ENCODE measurements at places on chromosomes 7 and 10. TPM values are rescaled to one million over a fixed set of nuclear protein-coding genes. Genes with fewer than 3 reads are reported as not detected.

The MICALL2 gene
- 67.6 TPM for total RNA-seq

The ANKRD2 gene
- total RNA-seq: not detected

The INSYN2A gene
- not detected for total RNA-seq

DNA sequence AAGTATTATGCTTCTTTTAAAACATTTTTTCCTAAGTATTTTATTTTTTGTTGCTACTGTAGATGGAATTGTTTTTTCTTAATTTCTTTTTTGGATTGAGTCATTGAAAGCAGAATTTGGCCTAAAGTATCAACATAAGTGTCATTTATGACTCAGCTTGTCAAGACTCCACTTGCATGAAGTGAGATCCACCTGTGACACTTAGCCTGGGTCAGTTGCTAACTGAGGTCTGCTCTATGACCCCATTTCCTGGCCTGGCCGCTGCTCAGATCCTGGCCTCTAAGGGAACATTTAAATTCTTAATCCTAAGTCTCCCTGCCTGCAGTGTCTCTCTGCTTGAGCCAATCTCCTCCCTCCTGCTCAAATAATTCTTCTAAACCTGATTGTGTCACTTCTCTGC lies 35.5 kb downstream of the TMEM270 start:
- no peak for DNase-seq
- no peaks in the 10 kb centered on the region for H3K27me3 ChIP-seq
- H3K27ac ChIP-seq: peak overlapping the region; percentile 17
- H3K36me3 ChIP-seq: no peaks in the 10 kb centered on the region
- H3K4me1 ChIP-seq: peaks cover 28% of the 10 kb centered on the region

DNA sequence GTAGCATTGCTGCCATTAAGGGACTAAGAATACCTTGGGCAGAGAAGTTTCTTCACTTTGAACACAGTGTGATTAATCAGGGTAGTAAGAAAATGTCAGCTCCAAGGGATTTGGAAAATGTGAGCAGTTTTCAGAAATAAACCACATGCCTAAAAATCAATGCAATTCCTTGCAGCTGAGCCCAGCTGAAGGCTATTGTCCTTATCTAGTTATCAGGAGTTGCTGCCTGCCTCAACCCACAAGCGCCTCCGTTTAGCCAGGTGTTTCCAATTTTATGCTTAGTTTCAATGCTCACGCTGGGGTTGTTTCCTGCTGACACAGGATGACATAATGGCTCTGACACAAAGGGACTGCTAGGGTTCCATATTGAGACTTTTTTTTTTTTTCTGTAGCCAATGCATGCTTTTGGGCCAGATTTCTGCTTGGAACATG lies 132.3 kb upstream of the ANK3 start:
- DNase-seq: no peak
- no peak overlapping the region for H3K4me3 ChIP-seq

- no peaks in the 10 kb centered on the region for H3K36me3 ChIP-seq
- DNase-seq: no peak
- H3K4me1 ChIP-seq: no peaks in the 10 kb centered on the region
- no peaks in the 10 kb centered on the region for H3K27me3 ChIP-seq
These were observed 19.9 kb downstream of the HABP2 start for GRCh38 chr10:113572520-113573290.

DNA sequence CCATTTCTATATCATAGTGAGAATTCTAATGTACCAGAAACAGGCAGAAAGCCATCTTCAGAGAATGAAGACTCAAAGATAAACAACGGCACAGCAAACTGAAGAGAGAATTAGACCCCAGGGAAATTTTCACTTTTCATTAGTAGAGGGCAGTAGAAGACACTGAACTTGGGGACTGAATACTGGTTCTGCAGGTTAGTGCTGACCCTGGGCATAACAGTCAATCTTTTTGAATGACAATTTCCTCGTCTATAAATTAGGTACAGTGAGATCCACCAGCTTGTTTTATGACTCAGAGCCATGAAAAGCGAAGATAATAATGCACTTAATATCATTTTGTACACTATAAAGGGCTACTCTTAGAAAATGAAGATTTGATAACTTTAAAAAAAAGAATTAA lies 13.7 kb downstream of the FKBP14 start:
- no peak overlapping the region for H3K4me3 ChIP-seq
- peaks cover 16% of the 10 kb centered on the region for H3K36me3 ChIP-seq
- H3K4me1 ChIP-seq: no peaks in the 10 kb centered on the region
- H3K27ac ChIP-seq: no peak overlapping the region
- no peak for DNase-seq

DNA sequence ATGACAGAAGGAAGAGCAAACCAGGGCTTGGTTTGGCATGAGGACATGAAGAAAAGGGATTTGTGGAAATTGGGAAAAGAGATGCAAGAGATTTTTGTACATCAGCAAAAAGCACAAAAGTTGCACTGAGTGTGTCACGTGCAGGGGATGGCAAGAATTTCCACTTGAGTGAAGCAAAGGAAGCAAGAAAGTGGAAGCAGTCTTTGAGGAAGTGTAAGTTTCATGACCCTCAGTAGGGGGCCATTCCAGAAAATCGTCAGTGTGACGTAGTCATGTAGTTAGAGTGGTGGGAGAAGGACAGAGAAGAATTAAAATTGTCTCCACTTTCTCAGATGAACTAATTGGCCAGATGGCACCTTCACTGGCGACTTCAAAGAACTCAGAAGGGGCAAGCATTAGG lies 123.3 kb upstream of the FZD1 start:
- H3K27me3 ChIP-seq: no peaks in the 10 kb centered on the region
- no peaks in the 10 kb centered on the region for H3K4me1 ChIP-seq
- H3K4me3 ChIP-seq: no peak overlapping the region
- no peaks in the 10 kb centered on the region for H3K36me3 ChIP-seq
- no peak overlapping the region for H3K27ac ChIP-seq
- DNase-seq: no peak

GRCh38 chr7:70006261-70006920 lies 408.1 kb downstream of the AUTS2 start:
- H3K27me3 ChIP-seq: no peaks in the 10 kb centered on the region
- H3K4me3 ChIP-seq: no peak overlapping the region
- no peak overlapping the region for H3K27ac ChIP-seq
- DNase-seq: no peak

GRCh38 chr10:3995302-3996210 lies 210.5 kb upstream of the KLF6 start:
- H3K36me3 ChIP-seq: no peaks in the 10 kb centered on the region
- H3K4me1 ChIP-seq: no peaks in the 10 kb centered on the region
- H3K27me3 ChIP-seq: no peaks in the 10 kb centered on the region
- H3K27ac ChIP-seq: no peak overlapping the region
- no peak for DNase-seq

Measured in transverse colon (tissue), 4 donors.